ENCODE measurements at places on chromosomes 6 and 20.

DNA sequence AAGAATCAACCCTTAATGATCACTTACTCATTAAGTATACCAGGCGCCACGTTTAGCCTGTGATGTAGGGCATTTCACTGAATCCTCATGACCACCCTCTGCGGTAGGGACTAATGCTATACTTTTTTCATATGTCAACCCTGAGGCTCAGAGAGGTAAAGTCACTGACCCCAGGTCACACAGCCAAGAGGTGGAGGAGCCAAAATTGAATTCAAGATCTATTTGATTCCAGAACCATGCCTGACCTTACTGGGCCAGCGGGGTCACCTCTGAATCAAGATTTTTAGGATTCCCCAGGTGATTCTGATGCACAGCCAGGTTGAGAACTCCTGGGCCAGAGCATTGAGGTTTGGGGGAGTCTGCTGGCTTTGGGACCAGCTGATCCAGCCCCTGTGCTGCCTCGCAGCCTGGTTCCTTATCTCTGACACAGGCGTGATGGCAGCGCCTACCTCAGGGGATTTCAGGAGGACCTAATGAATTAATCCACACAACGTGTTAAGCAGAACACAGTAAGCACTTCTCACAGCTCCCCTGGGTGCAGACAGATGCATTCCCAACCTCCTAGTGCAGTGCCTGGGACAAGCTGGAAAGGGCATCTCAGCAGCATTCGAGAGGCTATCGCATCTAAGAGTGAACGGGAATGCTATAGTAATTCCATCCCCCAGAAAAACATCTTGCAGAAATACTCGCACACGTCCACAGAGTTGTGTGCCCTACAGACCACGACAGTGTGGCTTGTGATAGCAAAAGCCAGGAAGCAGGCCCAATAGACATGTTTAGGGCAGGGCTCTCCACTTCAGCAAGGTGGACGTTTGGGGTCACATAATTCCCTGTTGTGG is 101.4 kb upstream of the PTPN1 start:
- no peak for DNase-seq

- no peak for DNase-seq
Observed at GRCh38 chr6:33567836-33568235, 12.2 kb downstream of the BAK1 start.

- no peak for DNase-seq
Observed at GRCh38 chr20:61956396-61957342, 109.0 kb downstream of the TAF4 start.

- DNase-seq = no peak
Observed at GRCh38 chr6:163329991-163330390, 84.5 kb upstream of the QKI start.

DNA sequence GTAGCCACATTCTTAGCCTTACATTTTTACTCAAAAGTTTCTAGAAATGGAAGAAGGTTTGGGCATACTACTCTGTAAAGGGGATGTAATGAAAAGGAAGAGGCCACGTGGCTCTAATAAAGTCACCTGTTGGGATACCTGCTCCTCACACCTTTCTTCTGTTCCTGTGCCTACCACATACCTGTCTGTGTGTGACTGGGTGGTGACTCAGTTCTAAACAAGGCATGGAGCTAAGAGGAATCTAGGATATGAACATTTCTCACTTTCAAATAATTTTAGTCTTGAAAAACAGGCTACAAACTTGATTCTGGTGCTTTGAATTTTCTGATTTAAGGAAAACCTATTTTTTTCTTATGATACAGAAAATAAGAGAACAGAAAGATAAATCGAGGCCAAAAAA is 363.6 kb downstream of the RFPL4B start:
- no peak for DNase-seq

GRCh38 chr20:8228315-8228714 is 96.2 kb downstream of the PLCB1 start:
- DNase-seq = no peak

DNA sequence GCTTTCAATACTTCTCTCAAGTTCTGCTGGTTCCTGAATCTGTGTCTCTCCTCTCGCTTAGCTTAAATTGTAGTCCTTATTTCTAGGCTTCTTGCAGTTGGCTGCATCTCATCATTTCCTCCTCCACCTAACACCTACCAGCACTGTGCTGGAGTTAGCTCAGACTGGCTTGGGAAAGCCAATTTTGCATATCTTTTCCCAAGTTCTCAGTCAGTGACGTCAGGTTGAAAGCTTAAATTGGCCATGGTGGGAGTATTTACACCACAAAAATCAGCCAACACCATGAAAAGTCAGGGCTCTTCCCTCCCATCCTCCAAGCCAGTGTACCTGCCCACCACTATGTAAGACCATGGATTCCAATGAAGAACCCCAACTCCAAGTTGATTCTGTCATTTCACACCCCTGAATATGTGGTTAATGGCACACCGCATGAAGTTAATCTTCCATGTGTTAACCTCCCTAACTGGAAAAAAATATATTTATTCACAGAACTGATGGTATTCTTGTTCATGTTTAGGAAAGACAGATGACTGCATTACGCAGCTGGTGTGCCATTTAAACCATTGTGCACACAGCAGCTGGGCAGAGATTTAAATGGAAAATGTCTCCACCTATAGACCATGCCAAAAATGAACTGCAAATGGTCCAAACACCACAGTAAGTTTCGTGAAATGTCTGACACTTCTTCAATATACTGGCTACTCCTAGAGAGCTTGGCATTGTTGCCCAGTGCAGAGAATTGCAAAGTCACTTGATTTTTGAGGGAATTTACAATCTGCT is 274.1 kb upstream of the MAP3K7 start:
- DNase-seq = no peak

DNA sequence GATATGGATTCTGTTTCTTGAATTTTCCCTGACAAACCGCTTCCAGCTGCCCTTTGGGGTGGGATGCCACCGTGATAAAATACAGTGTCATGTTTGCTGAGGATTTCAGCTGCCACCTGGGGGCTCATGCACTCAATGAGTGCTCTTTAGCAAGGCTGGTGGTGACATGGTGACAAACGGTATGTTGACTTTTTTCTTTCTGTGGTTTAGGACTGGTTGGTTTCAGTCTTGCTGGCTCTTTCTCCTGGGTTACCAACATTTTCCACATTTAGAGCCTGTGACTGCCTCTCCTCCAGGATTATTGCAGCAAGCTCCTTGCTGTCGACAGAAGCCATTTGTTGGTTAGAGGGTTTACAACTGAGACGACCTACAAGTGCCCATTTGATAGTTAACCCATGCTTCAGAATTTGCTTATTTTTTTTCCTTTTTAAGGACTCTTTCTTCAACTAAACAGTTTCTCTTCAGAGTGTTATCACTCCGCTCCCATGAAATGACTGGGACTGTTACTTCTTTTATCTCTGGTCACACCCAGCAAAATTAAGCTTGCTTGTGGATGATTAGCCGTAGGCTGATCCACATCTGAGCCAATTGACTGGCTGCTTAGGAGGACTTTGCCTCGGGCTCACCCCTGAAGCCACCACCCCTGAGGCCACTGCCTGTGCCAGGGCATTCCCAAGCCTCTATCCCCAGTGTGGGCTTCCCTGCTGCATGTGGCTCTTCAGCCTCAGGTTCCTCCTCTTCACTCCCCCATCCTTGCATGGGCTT is 48.4 kb upstream of the CDYL start:
- no peak for DNase-seq

GRCh38 chr6:48194596-48195295 is 83.7 kb upstream of the PTCHD4 start:
- no peak for DNase-seq

GRCh38 chr6:113356139-113356538 is 501.0 kb upstream of the MARCKS start:
- no peak for DNase-seq

DNA sequence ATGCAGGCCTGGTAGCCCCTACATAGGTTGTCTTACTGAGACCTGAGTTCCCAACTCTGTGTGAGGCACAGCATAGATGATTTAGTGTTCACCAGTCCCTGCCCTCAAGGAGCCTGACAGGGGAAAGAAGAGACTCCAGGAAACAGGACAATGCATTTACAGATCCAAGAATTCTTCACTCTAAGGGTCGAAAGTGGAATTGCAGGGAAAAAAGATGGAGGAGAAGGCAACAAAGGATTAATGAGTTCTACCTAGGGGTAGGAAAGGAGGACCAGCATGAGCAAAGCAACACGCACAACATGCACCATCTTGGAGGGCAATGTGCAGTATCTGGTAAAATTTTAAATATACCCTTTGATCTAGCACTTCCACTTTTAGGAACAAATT is 5.9 kb downstream of the SPAG4 start:
- no peak for DNase-seq

- DNase-seq = no peak
Observed at GRCh38 chr6:4460586-4461475, 315.4 kb upstream of the CDYL start.

- no peak for DNase-seq
Observed at GRCh38 chr6:14549304-14549770, 431.8 kb downstream of the CD83 start.

Data from T47D (cell line).